Uterus (tissue), 4 donors: ENCODE measurements at places on chromosomes 5 and 9. TPM values are rescaled to one million over a fixed set of nuclear protein-coding genes. Genes with fewer than 3 reads are reported as not detected.

Gene GABRG2
- total RNA-seq: not detected

Gene OR1J2
- total RNA-seq: not detected

Gene CAAP1
- total RNA-seq: 12.1 TPM

Gene SPINK4
- not detected for total RNA-seq

Gene MYO10
- 30.7 TPM for total RNA-seq

Gene COL27A1
- total RNA-seq: 48.9 TPM

Gene CCNI2
- total RNA-seq: not detected

Gene OR13F1
- total RNA-seq: not detected

Gene SLC45A2
- not detected for total RNA-seq

Gene PTPN3
- 0.29 TPM for total RNA-seq

Gene SNX24
- 12.8 TPM for total RNA-seq

Gene IRX1
- not detected for total RNA-seq
